T-helper 1 cell (primary cell): ENCODE measurements at places on chromosomes 7 and 10.

DNA sequence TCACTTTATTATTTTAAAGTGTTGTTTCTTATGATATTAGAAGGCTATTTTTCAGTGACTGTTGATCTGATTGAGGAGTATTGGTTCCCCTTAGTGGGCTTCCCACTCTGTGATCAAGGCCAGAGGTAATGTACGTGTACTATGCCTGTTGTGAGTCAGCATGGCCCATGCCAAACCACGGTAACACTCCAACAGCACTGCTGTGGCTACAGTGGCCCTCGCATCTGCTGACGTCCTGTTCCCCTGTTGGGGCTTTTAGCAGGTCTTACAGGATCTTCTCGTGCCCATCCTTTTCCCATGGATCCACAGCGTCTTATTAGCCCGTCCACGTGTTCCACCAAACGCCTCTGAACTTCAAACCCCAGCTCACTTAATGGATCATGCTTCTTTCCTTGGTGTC lies 964.6 kb upstream of the CELF2 start:
- no peak for DNase-seq

- no peak for DNase-seq
Measured at GRCh38 chr7:150358988-150359621, 9.5 kb upstream of the REPIN1 start.

GRCh38 chr7:110994028-110994967 lies 96.6 kb upstream of the LRRN3 start:
- DNase-seq, result no peak

DNA sequence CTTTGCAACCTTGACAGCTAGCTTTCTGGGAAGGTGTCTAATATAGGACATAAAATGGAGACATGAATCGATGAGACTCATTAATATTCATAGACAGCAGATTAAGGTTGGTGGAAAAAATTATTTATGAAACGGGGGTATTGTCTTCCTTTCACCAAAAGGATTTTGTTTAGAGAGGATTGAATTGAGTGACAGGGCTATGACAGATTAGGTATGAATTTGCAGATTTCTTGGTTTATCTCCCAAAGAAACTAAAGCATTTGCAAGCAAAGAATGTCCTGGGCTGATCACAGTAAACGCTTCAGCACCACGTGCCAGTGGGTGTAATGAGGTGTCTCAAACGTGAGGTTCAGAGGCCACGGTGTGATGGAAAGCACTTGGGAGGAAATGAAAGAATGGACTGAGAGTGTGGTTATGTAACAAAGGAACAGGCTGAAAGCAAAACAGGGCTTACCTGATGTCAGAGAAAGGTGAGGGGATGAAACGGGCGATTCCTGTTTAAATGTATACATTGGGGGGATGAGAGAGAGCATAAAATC lies 329.2 kb upstream of the NPVF start:
- DNase-seq, result no peak

DNA sequence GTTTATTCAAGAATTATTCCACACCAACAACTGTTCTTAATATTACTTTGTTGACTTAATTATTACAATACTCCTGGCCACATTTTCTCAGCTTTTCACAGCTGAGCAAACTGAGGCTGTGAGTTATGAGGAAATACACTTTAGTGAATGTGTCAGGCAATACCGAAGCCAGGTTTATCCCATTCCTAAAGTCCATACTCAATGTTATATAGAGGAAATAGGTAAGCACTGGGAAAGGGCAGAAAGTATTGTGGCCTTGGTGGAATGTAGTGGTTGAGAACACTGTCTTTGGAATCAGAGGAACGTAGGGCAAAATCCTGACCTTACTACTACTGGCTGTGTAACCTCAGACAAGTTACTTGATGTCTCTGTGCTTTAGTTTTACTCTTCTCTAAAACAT lies 110.8 kb downstream of the CD36 start:
- no peak for DNase-seq

DNA sequence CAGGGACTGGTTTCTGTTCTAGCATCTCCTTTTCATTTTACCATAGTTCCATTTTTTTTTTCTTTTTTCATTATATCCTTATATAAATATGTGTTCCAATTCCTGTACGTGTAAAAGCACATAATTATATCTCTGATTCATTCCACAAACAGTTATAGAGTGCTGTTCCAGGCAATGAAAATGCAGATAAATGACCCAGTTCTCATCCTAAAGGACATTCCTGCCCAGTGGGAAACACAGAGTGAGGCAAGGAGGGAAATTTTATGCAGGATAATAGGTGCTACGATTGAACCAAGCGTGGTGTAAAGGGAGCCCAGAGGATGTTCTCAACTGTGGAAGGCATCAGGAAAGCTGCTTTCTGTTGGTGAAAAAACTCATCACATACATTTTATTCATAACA lies 408.1 kb downstream of the GATA3 start:
- DNase-seq, result no peak

GRCh38 chr10:92880233-92880861 lies 32.0 kb downstream of the EXOC6 start:
- no peak for DNase-seq

DNA sequence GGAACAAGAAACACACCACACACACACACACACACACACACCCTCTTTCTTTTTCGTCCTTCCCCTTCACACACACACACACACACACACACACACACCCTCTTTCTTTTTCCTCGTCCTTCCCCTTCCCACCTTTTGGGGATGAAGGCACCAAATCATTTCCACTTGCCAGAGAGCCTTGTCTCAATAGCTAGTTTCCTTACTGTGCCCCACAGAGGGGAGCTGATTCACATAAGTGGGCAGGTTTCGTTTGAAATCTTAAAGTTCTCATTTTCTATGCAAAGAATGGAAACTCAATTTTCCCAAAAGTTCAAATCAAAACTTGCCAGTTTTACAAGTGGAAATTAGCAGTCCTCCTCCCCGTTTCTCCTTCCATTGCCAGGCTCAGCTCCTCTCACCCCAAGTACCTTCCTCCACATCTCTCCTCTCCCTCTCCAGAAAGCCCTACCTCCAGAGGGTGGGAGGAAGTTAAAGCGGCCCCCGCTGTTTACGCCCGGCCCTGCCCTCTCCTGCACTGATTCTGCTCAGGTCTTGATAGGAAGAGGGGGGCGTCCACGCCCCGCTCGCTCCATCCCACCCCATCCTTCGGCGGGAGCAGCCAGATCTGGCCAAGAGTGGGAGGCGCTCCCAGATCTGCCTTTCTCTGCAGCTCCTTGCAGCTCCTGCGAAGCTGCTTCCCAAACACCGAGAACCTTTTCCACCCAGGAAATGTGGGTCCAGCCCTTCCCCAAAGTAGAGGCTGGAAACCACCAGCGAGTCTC lies 1.3 kb downstream of the CTTNBP2 start:
- DNase-seq, result no peak

GRCh38 chr7:1204460-1205140 lies 28.1 kb upstream of the UNCX start:
- DNase-seq, result no peak

- DNase-seq, result no peak
Measured at GRCh38 chr10:112168733-112169132, 14.8 kb downstream of the GPAM start.

DNA sequence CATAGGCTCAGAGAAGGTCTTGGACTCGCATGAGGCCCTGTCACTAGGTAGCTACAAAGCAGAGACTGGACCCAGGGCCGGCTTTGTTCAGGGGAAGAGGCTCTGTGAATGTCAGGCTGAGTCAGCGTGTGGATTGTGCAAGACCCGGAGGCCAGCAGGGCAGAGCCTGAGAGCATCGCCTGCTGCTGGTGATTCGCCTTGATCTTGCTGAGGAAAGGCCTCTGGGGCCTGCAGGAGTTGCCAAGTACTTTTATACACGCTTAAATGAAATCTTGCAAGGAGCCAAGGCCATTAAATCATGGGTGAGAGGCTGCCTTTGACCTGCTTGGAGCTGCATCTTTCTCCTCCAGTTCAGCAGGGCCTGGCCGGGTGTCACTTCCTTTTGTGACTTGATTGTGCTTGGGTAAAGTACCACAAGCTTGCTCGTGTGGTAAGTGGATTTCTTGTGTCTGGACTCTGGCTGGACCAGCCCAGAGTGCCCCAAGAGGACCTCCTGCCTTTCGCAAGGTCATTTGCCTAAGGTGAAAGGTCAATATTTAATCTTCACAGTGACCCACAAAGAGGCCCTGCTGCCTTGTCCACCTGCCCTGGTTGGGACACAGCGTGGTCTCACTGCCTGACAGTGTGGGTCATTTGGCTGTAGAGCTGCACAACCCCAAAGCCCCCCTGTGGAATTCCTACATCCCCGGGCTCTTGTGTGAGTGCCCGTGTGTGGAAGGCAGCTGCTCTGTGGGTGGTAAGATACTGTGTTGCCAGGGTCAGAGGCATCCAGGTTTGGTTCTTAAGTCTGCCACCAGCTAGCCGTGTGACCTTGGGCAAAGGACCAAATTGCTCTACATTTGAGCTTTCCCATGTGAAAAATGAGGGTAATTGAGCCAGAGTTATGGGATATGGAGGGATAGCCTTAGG lies 38.6 kb upstream of the SH2D4B start:
- peak; percentile 74 for DNase-seq

GRCh38 chr7:33841705-33842129 lies 63.6 kb upstream of the BMPER start:
- DNase-seq, result no peak

GRCh38 chr10:27600930-27601329 lies 96.8 kb downstream of the RAB18 start:
- no peak for DNase-seq

- DNase-seq, result peak; percentile 65
Measured at GRCh38 chr7:131007439-131008330, 273.7 kb upstream of the KLF14 start.
